AG08395 (cell line): ENCODE measurements at places on chromosomes 16 and 17.

GRCh38 chr17:51630101-51630671 is 369.8 kb downstream of the UTP18 start:
- DNase-seq, result no peak

DNA sequence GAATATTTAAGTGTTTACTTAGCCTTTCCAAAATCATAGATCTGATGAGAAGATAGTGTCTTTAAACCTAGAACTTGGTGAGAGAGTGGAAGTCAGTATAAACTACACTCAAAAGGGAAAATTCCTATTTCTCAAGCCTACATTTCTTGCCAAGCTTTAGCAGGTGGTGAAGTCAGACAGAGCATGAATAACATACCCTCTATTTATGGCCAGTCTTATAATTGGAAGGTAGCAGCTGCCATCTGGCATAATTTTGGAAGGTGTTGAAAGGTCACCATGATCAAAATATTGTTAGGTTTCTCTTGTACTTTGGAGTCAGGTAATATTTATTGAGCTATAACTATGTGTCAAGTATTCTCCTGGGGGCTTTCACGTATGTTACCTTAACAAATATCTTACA is 729.3 kb upstream of the KIF2B start:
- DNase-seq, result no peak

- DNase-seq, result no peak
These were observed 159.9 kb upstream of the GSE1 start for GRCh38 chr16:85453194-85453678.

DNA sequence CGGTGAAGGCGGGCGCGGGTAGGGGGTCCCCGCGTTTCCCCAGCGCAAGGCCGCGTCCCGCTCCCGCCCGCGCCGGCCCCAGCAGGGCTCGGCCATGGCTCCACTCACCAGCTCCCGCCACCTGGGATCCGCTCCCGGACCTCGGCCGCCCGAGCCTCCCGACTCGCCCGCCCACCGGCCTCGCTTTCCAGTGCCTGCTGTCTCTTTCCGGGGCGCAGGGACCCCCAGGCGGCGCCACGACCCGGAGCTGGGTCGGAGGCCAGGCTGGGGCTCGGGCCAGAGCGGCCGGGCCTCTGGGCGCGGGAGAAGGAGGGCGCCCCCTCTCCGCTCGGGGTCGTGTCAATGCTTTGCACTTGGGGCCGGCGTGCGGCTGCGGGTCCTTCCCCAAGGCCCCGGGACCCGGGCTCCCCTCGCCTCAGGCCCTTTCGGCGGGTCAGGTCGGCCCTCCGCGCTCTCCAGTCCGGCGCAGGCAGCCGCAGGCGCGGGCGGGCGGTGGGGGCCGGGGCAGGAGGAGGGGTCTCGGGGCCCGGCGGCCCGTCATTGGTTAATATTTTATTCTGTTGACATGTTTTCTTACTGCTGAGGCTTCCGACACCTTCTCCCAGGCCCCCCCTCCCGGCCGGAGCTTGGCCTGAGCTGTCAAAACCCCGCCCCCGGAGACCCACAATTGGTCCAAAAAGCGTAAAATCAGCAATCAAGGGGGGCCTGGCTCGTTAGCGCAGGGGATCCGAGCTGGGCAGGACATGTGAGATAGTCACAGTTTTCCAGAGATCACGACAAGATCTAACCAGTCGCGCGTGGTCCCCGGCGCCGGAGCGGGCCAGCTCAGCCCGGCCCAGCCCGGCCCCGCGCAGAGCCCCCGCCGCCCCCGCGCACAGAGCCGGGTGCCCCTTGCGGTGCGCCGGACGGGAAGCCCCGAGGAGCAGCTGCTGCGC is at the start of gene TBX2:
TBX2 (plus strand) TSS at position 713 of the 935 bp plus-strand sequence. CDS start 334 bp downstream, outside the sequence.
- peak; percentile 77 for DNase-seq

DNA sequence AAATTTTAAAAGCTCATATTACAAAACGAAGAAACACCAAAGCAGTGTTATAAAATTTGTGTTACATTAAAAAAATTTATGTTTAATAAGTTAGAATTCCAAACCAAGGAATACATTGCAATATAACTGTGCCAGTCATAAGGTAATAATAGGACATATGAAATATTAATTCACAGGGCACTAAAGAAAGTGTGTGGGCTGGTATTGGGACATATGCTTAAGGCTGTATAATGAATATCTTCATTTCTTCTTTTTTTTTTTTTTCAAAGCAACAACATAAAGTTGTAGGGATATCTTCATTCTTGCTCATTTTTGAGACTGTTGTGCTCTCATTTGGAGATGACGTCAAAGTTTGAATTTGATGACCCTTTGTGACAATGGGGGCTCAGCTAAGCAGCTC is 17.5 kb upstream of the FBXO47 start:
- DNase-seq, result no peak

DNA sequence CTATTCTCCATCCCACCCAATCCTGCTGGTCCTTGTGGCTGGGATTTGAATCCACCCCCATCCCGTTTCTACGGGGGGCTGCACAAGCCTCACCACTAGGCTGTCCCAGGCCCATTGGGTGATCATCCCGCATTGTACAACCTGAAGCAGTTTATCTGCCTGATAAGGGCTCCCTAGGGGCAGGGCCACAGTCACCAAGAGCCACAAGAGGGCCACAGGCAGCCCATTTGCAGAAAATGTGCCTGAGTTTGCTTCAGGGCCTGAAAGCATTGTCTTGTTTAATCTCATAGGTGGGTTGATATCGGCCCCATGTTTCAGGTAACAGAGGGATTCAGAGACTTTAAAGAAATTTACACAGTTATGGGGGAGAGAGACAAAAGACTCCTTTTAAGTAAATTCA is 245.0 kb downstream of the CPPED1 start:
- DNase-seq, result no peak

DNA sequence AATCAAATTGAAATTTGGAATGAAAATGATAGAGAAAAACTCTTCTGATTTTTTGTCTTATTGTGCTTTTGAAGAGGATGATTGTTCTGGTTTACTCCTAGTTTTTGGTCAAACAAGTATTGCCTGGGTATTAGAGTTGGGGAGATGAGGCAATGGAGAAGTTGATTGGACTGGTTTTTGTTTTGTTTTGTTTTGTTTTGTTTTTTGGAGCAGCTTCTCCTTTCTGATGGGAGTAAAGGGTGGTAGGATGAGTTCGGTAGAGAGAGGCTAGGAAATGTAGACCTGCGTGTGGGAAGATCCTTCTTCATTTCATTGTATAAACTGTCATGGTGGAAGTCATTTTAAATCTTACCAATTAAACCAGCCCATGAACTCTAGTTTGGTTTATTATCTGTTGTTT is 17.7 kb downstream of the ATP6V0A1 start:
- no peak for DNase-seq
